ENCODE measurements at places on chromosomes 5 and 9.

- peak; percentile 97 for DNase-seq
Measured at GRCh38 chr5:158382473-158382872, 523.5 kb upstream of the CLINT1 start.

GRCh38 chr5:97142521-97143254, at the start of gene LIX1:
TSS of gene LIX1 (minus strand) at chr5:97142611. CDS start at chr5:97142576, 35 bp downstream.
- peak; percentile 50 for DNase-seq

- DNase-seq, result peak; percentile 9
Measured at GRCh38 chr9:84781931-84782866, 112.7 kb downstream of the NTRK2 start.

GRCh38 chr9:63816751-63817621, 1468.0 kb downstream of the FOXD4L5 start:
- DNase-seq, result peak; percentile 69

DNA sequence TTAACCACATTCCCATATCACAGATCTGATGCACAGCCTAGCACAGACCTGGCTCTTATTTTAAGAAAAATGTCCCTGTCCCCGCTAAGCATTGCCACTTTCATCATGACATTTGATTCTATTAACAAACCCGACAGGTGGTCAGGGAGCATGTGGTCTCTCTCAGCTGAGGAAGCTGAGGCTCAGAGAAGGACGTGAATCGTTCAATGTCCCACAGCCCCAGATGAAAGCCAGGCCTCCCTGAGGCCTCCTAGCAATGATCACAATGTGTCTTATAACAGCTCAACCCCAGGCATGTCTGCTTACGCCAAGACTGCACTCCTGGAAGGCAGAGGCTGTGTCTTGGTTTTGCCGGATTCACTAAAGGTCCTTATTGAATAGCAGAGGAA, 10.4 kb upstream of the CRB2 start:
- no peak for DNase-seq

GRCh38 chr5:45454114-45454513, 242.1 kb downstream of the HCN1 start:
- DNase-seq, result peak; percentile 2

GRCh38 chr9:96462541-96462940, 12.6 kb downstream of the HABP4 start:
- no peak for DNase-seq

All from fibroblast of mammary gland (primary cell).